ENCODE measurements at places on chromosomes 5 and 9. TPM values are rescaled to one million over a fixed set of nuclear protein-coding genes. Genes with fewer than 3 reads are reported as not detected.
A peak's percentile ranks its signal among the peaks of the same experiment; 100 is the strongest.

PCDHA3 gene
- total RNA-seq = 1.4 TPM

POLR1E gene
- 45.3 TPM for total RNA-seq

BTNL8 gene
- total RNA-seq = 0.41 TPM

CDO1 gene
- total RNA-seq = 36.7 TPM

DNA sequence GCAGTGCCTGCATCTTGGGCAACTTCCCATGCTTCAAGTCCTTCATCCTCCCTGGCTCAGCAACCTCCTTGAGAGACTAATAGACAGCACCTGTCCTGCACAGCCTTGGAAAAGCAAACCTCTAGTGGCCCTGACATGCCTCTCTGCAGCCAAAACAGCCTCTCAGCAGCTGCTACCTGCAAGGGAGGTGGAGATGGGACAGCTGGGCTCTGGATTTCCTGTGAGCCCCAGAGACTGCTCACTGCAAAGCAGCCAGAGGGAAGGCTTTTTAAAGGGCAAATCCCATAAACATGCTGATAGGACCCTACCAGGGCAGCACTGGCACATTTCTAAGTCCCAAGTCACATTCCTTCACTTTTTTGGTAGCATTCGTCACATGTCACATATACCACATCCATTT, 31.5 kb upstream of the MYORG start:
- no peak for DNase-seq
- H3K4me1 ChIP-seq = no peaks in the 10 kb centered on the region
- H3K27ac ChIP-seq = no peak overlapping the region
- H3K36me3 ChIP-seq = no peaks in the 10 kb centered on the region
- H3K4me3 ChIP-seq = no peak overlapping the region

DNA sequence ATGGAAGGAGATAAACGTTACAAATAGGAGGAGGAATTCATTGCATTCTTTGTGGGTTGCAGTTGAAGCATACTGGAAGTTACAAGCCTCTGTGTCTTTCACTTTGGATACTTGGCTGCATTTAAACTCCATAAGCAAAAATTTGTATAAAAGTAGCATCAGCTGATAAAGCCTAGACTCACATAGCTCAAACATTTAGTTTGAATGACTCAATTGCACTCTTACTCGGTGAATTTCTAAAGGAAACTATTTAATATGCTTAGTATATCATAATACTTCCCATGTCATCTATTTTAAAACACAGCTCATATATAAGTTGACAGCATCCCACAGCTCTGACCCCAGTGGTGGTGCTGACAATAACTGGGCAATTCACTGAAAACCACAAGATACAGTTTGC, 596.6 kb upstream of the ZNF608 start:
- H3K4me1 ChIP-seq = no peaks in the 10 kb centered on the region
- H3K27me3 ChIP-seq = no peaks in the 10 kb centered on the region
- H3K36me3 ChIP-seq = no peaks in the 10 kb centered on the region
- no peak overlapping the region for H3K4me3 ChIP-seq

- no peak for DNase-seq
- H3K4me1 ChIP-seq = peaks cover 3% of the 10 kb centered on the region
- H3K36me3 ChIP-seq = no peaks in the 10 kb centered on the region
- H3K4me3 ChIP-seq = no peak overlapping the region
Observed at GRCh38 chr9:123365881-123366528, 10.0 kb downstream of the CRB2 start.

- DNase-seq = no peak
- H3K36me3 ChIP-seq = no peaks in the 10 kb centered on the region
- H3K4me3 ChIP-seq = no peak overlapping the region
- no peaks in the 10 kb centered on the region for H3K27me3 ChIP-seq
- H3K4me1 ChIP-seq = no peaks in the 10 kb centered on the region
- H3K27ac ChIP-seq = no peak overlapping the region
Observed at GRCh38 chr9:88280816-88281382, 107.3 kb upstream of the SPIN1 start.

GRCh38 chr9:35518225-35518821, 28.4 kb downstream of the RUSC2 start:
- H3K4me1 ChIP-seq = peaks cover 17% of the 10 kb centered on the region
- H3K36me3 ChIP-seq = no peaks in the 10 kb centered on the region
- H3K27ac ChIP-seq = no peak overlapping the region
- no peaks in the 10 kb centered on the region for H3K27me3 ChIP-seq

DNA sequence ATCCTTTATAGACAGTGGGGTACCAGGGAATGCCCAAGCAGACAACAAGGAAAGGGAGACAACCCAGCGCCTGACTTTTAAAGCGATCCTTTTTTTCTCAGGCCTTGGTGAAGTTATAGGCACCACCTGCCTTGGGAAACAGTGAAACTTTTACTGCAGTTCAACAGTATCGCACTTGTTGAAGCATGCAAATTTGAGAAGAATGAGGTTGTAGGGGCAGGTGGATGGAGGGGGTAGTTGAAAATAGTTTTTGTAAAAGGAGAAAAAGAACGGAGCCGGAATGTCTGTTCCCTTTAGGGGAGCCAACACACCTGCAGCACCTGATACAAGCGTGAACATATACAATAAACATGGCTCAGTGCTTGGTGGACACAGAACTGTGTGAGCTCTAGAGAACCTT, 190.2 kb upstream of the NR3C1 start:
- H3K4me3 ChIP-seq = no peak overlapping the region
- H3K27ac ChIP-seq = no peak overlapping the region
- H3K27me3 ChIP-seq = no peaks in the 10 kb centered on the region
- no peak for DNase-seq

- H3K4me1 ChIP-seq = no peaks in the 10 kb centered on the region
- H3K36me3 ChIP-seq = no peaks in the 10 kb centered on the region
- no peak overlapping the region for H3K27ac ChIP-seq
- peak; percentile 24 for DNase-seq
- H3K27me3 ChIP-seq = no peaks in the 10 kb centered on the region
Observed at GRCh38 chr5:100900796-100901781, 2.0 kb downstream of the ST8SIA4 start.

GRCh38 chr9:134533850-134534588, 107.6 kb upstream of the COL5A1 start:
- H3K4me1 ChIP-seq = no peaks in the 10 kb centered on the region
- no peak overlapping the region for H3K4me3 ChIP-seq
- H3K27ac ChIP-seq = no peak overlapping the region
- H3K36me3 ChIP-seq = no peaks in the 10 kb centered on the region
- no peak for DNase-seq
- no peaks in the 10 kb centered on the region for H3K27me3 ChIP-seq

GRCh38 chr5:67248703-67249589, 52.3 kb upstream of the CD180 start:
- DNase-seq = no peak
- no peaks in the 10 kb centered on the region for H3K27me3 ChIP-seq
- H3K4me3 ChIP-seq = no peak overlapping the region
- H3K4me1 ChIP-seq = peaks cover 5% of the 10 kb centered on the region

GRCh38 chr9:136789523-136789937, 1.6 kb upstream of the TMEM141 start:
- no peaks in the 10 kb centered on the region for H3K36me3 ChIP-seq
- H3K4me1 ChIP-seq = peaks cover 7% of the 10 kb centered on the region
- H3K27me3 ChIP-seq = no peaks in the 10 kb centered on the region
- no peak for DNase-seq
- no peak overlapping the region for H3K27ac ChIP-seq

GRCh38 chr5:82593481-82593880, 315.3 kb upstream of the RPS23 start:
- no peaks in the 10 kb centered on the region for H3K4me1 ChIP-seq
- no peak for DNase-seq
- H3K27ac ChIP-seq = no peak overlapping the region
- no peaks in the 10 kb centered on the region for H3K27me3 ChIP-seq

DNA sequence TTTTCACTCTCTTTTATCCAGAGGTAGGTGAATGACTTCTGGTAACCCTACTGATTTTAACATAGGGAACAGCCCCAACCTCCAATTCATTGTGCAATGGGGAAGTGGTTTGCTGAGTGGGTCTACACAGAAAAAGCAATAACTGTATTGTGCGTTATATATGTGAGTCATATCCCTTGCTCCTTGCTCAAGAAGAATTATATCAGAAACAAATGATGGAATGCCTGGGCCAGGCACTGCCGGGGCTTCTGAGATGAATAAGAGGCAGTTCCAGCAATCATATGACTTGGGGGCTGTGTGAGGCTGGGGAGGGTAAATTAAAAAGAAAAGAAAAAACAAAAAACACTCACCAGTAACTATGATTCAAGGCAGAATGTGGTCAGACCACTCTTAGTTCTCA, 79.2 kb upstream of the ABCA1 start:
- H3K27ac ChIP-seq = no peak overlapping the region
- no peaks in the 10 kb centered on the region for H3K36me3 ChIP-seq
- no peak for DNase-seq
- H3K4me1 ChIP-seq = no peaks in the 10 kb centered on the region

GRCh38 chr5:45512521-45512920, 183.7 kb downstream of the HCN1 start:
- H3K36me3 ChIP-seq = no peaks in the 10 kb centered on the region
- no peak for DNase-seq
- no peak overlapping the region for H3K4me3 ChIP-seq
- H3K27me3 ChIP-seq = no peaks in the 10 kb centered on the region
- no peak overlapping the region for H3K27ac ChIP-seq

Measured in ovary (tissue), 10 donors.